ENCODE measurements at places on chromosomes 12 and 14.

GRCh38 chr14:64726585-64726890, 22.3 kb downstream of the PLEKHG3 start:
- DNase-seq, result no peak

- no peak for DNase-seq
Observed at GRCh38 chr14:33726685-33727084, 224.2 kb downstream of the EGLN3 start.

DNA sequence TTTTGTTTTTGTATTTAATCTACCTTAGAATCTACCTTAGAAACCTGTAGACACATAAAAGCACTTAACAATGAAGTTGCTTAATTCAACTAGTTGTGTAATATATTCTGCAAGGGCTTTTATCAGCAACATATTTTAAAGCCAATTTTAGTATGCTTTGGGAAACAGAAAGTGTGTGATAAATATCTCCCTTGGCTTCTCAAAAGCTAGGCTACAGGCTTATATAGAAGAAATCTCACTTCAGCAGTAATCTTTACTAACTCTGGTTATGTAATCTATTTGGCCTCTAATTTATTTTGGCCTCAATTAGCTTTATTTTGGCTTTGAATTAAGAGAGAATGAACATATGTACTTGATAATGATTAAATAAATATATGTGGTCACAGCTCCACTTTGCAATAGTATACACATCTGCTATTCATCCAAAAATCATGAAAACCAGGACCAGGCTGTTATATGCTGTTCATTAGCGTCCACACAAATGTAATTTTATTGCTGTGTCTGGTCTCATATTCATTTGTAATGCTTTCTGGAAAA, 37.2 kb downstream of the LRP6 start:
- DNase-seq, result no peak

- DNase-seq, result no peak
Observed at GRCh38 chr12:74321381-74321780, 216.3 kb upstream of the ATXN7L3B start.

DNA sequence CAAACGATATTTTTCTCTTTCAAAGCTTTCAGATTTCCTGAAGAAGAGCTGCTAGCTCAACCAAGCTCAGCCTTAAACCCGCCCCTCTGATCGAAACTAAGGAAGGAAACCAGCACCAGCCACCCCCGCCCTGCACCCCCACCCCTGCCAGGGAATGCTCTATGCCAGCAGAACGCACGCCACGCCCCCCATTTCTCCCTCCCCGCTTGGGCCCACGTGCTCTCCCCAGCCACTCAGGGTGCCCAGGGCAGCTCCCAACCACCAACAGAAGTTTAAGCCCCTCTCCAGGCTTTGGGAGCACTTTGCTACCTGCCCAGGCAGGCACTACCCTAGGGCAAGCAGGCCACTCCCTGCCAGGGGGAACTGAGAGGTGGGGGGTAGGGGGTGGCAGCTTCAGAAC, 18.8 kb upstream of the KRT78 start:
- DNase-seq, result no peak
